ENCODE measurements at places on chromosomes 1 and 21.
A peak's percentile ranks its signal among the peaks of the same experiment; 100 is the strongest.

GRCh38 chr1:169461390-169462000 lies 24.2 kb downstream of the SLC19A2 start:
- no peak for DNase-seq

- DNase-seq = no peak
Measured at GRCh38 chr1:52268372-52268771, 97.6 kb downstream of the CC2D1B start.

DNA sequence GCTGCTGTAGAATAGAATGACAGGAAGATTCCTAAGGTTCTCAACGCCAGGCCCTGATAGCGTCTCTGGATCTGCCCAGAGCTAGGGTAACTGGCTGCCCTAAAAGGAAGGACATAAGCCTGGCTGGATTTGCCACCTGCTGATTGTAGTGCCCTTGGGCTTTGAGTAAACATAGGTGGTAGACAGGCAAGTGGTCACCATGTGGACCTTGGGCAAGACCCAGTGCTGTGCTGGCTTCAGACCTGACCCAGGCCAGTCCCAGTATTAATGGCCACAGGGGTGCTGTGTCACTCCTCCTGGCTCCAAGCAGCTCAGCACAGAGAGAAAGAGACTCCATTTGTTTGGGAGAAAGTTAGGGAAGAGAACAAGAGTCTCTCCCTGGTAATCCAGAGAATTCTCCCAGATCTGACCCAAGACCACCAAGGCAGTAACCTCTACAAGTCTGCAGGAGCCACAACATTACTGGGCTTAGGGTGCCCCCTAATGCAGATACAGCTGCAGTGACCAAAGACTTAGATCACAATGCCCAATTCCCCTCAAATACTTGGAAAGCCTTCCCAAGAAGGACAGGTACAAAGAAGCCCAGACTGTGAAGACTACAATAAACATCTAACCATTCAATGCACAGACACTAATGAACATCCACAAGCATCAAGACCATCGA lies 44.5 kb downstream of the PHTF1 start:
- no peak for DNase-seq

GRCh38 chr1:53945183-53945432 lies 391 bp downstream of the IFT25 start:
- DNase-seq = no peak

DNA sequence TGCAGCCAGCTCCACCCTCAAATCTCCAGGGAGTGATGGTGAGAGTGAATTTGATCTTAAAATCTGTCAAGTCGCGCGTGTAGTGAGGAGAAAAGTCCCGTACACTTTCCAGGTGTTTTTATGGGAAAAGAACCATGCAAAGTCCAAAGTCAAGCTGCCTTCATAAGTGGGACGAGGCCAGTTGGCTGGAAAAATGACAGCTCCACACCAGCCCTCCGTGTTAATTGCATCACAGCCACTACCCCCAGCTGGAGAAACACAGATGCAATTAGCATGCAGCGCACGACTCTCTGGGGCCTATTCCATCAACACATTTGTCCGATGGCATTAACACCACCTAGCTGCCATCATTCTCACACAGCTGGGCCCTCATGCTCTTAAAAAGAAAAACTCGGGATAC lies 68.4 kb downstream of the KLHDC7A start:
- no peak for DNase-seq

DNA sequence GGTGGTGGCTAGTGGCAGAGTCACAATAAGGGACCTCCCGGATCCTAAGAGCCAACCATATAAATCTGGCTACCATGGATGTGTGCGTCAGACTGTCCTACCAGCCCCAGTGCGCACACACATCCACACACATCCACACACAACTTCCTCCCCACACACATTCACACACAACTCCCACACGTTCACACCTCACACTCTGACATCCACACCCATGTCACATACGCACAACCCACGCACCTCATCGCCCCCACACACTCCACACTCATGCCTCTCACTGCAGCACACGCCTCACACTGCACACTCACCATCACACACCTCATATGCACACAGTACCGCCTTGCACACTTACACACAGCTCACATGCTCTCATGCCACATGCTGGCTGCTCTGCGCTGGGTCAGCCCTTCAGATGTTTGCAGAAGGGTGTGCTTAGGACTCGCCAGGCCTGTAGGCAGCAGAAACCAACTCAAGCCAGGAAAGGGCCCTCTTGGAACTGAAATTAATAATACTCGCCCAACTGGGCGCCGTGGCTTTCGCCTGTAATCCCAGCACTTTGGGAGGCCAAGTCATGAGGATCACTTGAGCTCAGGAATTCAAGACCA lies 3.0 kb downstream of the LDLRAD2 start:
- DNase-seq = no peak

DNA sequence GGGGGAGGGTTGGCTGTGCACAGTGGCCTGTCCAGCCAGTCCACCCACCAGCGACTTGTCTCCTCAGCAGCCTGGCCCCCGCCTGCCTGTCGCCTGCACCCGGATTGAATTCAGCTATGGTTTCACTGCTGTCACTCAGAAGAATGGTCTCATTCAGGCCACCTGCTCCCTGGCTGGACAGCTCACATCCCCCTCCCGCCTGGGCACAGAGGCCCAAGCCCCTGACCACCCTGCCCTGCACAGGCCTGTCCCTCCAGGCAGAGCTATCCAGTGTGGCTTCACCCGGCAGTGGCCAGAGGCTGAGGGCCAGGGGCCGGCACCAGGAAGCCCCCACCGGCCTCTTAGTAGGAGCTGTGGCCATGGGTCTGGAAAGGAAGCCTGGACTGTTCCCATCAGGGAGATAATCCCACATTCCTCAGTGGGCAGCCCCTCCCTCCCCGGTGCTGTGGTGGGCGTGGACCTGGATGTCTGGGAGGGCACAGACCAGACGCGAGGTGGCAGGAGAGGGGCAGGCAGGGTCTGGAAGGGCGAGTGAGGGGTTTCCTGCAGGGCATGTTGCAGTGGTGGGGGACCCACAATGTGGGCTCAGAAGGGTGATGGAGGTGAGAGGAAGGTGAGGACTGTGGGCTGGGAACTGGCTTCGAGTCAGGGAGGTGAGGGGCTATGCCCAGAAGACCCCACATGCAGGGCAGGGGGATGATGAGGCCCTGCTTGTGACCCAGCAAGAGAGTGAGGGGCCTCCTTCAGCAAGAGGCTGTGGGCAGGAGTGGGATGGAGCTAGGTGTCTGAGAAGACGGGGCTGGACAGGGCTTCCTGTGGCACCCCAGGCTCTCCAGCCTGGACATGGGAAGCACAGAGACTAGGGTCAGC lies 30.4 kb downstream of the WNT9A start:
- DNase-seq = peak; percentile 74

- no peak for DNase-seq
Measured at GRCh38 chr1:216533776-216534175, 110.5 kb upstream of the USH2A start.

DNA sequence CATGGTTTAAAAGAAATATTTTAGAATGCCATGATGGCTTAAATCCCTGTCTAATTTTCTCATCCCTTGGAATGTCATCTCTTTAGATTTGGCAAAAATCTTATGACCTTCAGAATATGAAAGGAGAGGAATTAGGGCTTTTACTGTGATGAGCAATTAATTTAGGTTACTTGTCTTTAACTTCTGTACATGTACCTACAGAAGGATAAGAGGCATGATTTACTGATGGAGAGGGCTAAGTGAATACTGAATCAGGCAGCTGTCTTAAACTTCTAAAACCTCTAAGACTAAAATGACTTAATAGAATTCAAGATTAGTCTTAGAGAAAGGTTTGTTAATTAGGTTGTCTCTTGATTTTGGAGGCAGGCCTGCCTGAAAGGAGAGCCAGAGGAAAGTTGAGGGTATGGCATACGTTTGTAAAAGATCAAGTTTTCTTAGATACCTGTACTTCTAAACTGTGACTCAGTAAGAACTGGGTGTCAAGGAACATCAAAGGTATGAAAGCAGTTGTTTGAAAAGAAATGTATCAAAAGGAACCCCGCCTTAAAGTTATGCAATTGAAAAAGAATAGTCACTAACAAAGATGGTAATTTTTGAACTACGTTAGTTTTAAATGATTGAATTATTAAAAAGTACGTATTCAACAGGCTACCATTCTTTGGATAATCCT lies 12.5 kb downstream of the MACO1 start:
- no peak for DNase-seq

- DNase-seq = no peak
Measured at GRCh38 chr21:14535702-14536101, 10.4 kb downstream of the SAMSN1 start.

DNA sequence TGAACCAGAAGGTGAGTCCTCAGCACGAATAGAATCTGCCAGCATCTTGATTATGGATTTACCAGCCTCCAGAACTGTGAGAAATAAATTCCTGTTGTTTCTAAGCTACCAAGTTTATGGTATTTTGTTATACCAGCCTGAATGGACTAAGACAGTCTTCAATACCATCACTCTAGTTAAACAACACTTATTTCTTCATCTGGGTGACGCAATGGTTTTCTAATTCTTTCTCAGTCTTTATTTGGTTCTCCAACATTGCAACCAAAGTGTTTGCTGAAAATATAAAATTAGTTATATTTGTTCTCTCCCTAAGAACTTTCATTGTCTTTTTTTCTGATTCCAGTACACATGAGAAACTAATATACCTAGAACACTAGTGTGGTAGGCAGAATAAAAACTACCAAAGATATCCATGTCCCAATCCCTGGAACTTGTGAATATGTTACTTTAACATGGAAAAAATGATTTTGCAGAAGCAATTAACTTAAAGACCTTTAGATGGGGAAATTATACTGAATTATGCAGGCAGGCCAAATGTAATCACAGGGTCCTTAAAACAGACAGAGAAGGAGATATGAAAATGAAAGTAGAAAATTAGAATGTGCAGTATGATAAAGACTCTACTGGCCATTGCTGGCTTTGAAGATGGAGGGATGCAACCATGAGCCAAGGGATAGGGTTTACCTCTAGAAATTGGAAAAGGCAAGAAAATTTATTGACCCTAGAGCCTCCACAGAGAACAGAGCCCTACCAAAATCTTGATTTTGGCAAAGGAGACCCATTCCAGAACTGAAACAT lies 1115.1 kb downstream of the PLA2G4A start:
- DNase-seq = no peak

DNA sequence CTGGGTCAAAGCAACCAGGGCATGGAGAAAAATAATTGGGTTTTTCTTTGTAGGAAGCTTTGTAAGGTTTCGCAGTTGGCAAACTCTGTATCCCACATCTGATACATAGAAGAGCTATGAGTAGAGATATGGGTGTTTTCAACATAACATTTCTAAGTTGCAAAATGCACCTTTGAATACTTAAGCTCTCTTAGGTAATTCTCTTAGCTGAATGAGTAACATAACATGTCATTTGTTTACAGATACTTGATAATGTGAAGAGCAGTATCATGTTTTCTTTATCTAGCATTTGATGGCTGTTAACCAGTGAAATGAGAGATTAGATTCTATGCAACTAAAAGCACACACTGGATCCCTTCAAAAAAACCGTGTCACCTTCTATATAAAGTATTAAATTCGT lies 21.6 kb downstream of the RAVER2 start:
- DNase-seq = no peak

DNA sequence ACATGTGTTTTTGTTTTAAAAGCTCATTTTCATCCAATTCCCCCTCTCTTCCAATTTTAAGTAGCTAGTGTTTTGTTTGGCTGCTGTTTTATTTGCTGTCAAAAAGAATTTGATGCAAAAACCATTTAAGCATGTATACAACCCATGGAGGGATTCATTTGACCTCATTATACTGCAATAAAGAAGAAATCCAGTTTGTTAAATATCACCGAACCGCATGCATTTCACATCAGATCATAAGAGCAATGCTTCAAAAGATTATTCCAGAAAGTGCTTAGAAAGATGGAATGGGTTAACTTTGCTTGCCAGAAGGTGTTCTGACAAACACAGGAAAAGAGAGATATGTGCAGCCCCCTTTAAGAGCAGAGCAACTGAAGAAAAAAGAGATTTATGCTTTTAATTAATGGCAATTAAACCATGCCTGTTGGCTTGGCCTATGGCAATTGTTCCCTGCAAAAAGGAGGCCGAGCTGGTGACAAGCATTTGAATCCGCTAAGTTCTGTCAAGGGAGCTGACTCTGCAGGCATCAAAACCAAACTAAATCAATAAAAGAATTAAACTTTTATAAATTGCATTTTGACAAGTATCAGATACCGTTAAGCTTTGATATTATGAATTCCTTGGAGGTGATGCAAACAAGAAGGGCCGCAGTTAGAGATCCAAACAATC lies 14.4 kb upstream of the BARHL2 start:
- DNase-seq = no peak

GRCh38 chr1:59061876-59062275 lies 235.0 kb upstream of the FGGY start:
- DNase-seq = no peak

DNA sequence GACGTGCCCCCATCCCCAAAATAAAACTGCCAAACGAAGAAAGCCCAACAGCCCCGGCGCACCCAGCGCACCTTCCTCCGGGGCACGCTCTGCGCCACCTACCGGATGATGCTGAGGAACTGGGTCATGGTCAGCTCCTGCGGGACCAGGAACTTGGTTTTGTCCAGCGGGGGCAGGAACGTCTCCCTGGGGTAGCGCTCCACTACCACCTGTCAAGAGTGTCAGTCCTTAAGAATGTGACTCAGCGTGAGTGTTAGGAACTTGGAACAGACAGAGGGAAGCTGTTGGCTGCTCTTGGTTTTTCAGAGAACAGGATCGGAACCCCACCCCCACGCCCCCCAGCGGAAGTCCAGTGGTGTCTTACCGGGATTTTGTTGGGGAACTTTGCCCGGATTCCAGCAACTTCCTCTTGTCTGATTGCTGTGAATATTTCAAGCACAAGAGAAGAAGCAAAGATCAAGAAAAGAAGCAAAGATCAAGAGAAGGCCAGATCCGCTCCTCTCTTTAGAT lies 431 bp downstream of the MAP1LC3C start:
- DNase-seq = peak; percentile 54

DNA sequence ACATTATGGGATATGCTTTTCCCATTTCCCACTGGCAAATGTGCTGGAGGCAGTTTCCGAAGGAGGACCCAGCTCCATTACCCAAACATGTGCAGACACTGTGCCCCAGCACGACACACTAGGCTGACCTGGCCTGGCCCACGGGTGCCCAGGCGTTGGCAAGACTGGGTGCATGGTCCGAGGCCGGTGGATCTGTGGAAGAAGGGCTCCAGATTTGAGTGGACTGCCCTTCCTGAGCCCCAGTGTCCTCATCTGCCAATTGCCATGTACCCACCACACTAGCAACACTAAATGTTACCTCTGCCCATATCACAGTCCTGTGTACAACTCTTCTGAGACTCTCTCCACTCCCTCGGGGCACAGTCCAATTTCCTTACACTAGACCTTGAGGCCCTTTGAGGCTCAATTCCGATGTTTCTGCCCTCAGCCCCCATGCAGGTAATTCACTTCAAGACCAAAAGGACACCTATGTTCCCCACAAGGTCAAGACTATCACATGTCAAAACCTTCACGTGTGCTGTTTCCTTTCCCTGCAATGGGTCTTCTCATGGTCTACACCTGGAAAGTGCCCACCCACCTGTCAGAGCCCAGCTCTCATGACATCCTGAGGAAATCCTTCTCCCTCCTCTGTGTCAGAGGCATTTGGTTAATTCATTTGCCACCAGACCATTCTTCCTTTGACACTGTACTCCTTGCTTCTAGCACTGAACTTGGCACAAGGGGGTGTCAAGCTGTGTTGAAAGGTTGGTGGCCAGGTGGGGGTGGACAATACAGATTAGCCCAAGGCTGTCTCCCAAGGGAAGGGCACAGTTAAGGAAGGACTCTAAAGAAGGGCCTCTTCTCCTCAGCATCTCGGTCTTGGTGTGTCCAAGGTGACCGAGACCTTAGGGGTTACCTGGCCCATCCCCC lies 124.9 kb downstream of the DMRTB1 start:
- no peak for DNase-seq
